Daoy (cell line): ENCODE measurements at places on chromosomes 3 and 15.

DNA sequence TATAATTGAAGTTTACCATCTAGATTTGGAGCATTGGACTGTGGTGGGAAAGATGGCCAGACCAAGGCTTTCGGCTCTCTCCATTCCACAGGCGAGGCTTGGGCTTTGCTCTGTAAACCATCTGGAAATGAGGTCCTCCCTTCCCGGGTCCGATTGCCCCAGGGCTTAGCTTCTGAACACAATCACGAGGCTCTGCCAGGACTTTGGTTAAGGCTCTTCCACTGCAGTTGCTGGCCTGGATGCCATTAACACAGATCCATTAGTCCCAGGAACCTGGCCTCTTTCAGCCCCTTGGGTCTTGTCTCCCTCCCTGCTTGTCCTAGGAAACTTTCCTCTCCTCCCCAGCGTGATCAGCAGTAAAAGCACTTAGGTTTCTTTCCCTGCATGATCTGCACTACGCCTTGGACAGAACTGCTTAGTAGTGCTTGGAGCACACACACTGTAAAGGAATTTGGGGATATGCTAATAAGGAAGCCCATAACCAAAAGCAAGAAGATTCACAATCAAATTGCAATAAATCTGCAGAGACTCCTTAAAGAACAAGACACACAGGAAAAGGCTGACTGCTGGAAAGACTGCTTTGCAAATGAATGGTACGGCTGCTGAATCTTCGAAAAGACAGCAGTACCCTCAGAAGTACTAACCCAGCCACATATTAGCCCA lies 154.3 kb downstream of the ECT2 start:
- no peak for DNase-seq

DNA sequence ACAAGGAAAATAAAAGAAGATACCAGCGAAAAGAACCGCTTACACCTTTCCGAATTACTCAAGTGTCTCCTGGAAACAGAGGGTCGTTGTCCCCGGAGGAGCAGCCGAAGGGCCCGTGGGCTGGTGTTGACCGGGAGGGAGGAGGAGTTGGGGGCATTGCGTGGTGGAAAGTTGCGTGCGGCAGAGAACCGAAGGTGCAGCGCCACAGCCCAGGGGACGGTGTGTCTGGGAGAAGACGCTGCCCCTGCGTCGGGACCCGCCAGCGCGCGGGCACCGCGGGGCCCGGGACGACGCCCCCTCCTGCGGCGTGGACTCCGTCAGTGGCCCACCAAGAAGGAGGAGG lies 325 bp downstream of the ALCAM start:
- DNase-seq: peak; percentile 37

GRCh38 chr15:69536726-69537512 lies 84.3 kb downstream of the RPLP1 start:
- no peak for DNase-seq

DNA sequence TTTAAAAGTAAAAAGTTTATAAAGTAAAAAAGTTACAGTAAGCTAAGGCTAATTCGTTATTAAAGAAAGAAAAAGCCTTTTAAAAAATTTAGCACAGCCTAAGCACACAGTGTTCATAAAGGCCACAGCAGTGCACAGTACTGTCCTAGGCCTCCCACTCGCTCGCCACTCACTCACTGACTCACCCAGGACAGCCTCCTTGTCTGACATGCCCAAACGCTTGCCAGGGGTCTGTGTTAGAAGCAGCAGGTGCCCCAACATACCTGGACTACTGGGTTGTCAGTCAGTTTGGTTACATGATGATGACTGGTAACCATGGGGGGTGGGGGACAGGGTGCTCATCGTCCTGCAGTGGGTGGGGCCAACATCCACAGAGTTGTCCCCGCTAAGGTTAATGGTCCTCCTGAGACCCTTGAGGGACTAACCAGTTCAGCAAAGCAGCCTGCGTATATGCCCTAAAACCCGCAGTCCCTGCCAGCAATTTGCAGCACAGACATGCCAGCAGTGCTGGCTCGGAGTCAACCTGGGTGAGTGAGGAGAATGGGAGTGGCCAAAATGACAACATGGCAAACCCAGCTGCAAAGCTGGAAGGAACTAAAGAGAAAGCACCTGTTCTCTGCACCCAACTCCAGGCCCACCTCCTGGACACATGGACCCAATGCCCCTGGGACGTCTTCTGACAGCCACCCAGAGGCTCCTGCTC lies 49.2 kb downstream of the CYFIP1 start:
- no peak for DNase-seq

- peak; percentile 15 for DNase-seq
Measured at GRCh38 chr3:86958534-86958933, 32.4 kb downstream of the VGLL3 start.

DNA sequence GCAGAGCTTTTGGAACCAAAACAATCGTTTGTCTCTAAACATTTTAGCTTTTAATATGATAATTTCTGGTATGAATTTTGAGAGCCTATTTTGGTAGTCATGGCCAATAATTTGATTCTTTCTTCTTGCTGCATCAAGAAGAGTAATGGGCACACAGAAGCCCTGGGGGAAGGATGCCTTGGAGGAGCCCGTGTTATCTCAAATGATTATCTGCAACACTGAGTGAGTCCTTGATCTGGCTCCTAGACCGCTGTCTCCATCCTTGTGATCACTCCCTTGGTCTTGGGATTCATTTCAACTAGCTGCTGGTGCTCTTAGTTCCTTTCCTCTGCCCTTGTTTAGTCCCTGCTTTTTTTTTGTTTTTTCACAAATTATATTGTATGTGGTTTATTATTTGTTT lies 77.9 kb upstream of the CCNL1 start:
- DNase-seq: no peak

GRCh38 chr15:58588096-58588495 lies 156.3 kb downstream of the LIPC start:
- no peak for DNase-seq

GRCh38 chr3:64505419-64505818 lies 182.4 kb downstream of the ADAMTS9 start:
- peak; percentile 18 for DNase-seq

DNA sequence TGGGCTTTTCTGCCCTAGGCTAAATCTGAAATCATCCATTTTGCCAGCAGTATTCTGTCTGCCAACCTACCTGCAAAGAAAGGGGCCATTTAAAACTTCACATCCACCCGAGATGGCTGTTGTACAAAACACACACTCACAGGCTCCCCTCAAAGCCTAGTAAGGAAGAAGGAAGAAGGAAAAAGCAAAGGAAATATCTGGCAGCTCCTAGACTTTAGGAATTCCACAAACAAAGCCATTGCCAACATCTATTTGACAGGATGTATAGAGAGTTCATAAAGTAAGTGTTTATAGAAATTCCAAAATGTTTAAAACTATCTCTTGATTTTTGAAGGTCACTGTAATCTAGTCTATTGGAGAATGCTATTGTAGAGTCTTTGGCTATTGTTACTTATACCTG lies 91.9 kb upstream of the THBS1 start:
- DNase-seq: no peak

DNA sequence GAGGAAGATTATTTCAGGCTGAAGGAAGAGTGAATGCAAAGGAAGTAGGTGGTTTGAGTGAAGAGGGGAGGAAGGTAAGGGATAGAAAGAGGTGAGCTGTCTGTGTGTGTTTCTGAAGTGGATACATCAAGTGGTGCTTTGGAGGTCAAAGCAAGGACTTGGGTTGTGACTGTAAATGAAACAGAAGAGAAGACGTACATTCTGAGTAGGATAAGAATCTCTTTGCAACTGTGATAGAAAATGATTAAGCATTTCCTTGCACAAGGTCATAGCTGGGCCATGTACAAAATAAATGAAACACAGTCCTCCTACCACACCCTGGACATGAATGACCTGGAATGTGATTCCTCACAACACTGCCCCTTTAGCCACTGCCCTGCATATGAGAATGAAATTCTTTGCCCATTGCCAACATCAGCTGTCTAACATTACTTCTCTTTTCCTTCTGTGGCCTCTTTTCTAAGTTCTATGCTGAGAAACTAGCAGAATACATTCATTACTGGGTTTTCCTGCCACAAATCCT lies 28.3 kb upstream of the MINDY4B start:
- DNase-seq: no peak

DNA sequence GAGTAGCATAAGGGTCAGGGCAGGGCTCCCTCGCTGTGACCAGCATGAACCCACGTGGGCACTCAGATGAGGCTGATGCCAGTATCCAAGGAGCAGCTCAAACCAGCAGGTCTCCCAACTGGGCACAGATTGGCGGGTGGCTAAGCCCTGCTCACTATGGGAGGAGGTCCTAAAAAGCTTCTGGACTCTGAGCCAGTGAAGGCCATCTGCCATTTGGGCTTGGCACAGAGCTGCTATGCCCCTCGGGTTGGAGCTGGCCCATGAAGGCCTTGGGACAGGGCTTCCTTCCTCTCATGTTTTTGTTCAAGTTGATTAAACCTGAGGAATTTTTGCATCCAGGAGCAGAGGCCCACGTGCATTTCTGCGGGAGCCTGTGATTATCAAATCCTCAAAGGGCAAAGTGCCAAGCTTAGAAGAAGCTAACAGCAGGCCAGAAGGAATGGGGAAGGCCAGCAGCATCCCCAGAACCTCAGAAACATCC lies 4.3 kb upstream of the STRA6 start:
- DNase-seq: peak; percentile 62

DNA sequence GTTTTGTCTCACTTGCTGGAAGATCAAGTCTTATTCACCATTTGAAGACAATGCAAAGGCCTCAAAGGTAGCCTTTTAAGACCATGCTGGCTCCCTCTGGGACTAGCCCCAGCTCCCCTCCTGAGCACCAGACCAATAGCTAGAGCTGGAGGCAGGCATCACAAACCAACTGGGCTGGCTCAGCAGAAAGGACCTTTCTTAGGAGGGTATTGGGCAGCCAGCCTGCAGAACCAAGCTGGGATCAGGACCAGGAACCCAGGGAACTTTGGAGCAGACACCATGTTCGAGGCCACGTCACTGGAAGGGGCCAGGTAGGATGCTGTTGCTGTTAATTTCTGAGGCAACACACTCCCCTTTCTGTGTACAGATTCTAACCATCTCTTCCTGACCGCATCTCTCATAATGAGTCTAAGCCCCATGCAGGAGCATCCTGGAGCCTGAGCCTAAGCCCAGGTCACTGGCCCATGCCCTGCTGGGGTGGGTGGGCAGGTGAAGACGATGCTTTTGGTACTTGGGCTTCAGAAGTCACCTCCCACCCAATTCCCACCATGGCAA lies 81.4 kb upstream of the KLF13 start:
- DNase-seq: no peak

DNA sequence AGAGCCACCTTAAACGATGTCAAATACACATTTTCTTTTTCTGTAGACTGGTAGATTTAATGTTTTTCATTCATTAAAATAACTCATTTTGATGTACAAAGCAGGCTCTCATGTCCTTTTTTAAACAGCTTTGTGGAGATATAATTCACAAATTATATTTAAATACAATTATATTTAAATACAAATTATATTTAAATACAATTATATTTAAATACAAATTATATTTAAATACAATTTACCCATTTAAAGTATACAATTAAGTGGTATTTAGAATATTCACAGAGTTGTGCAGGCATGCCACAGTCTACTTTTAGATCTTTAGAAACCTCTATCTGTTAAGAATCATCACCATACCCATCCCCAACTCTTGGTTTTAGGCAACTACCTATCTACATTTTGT lies 36.4 kb upstream of the GASK1A start:
- DNase-seq: no peak

DNA sequence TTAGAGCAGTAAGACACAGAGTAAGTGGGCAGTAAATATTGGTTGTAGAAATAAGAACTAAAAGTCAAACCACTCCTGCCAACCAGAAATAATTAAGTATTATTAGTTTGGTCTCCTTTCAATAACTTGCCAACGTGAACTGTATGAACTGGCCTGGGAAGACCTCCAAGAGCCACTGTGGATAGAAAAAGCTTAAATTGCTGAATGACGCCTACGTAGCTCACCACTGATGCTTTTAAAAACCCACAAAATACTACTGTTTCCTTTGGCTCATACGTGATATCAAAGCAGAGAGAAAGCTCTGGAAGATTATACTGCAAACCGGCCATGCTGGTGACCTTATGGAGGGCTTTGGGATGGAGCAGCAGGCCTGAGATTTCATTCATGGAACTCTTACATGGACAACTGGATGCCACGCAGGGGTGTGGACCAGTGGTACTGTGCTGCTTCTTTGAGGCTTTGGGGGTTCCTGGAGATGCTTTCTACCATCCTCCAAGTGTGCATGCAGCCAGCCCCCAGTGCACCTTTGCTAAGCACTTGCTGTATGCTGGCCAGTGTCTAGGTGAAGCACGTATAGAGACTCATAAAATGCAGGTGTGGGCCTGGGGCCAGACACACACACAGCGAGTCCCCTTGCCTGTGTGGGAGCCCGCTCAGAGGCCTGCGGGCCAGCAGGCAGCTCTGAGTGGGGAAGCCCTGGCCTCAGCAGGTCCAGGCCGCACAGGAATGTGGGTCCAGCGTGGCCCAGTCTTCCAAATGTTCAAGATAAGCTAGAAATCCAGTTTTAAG lies 66.8 kb downstream of the ABTB1 start:
- peak; percentile 51 for DNase-seq

DNA sequence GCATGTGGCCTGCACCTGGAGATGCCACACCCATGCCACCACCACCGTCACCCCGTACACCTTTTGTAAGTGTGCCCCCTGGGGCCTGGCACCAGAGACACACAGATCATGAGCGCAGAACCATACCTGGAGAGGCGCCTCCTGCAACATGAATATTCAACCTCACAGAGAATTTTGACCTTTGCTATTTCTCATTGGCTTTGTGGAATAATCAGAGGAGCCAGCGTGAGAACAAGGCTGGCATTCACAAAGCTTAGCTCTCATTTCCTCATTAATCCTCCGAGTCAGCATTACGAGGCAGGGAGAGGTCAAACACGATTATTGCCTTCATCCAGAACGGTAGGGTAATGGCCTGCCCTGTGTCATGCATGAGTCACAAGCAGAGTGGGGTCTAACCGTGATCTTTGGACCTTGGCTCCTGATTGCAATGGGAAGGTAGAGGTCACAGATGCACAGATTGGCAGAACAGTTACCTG lies 73.0 kb upstream of the POMGNT2 start:
- peak; percentile 80 for DNase-seq

DNA sequence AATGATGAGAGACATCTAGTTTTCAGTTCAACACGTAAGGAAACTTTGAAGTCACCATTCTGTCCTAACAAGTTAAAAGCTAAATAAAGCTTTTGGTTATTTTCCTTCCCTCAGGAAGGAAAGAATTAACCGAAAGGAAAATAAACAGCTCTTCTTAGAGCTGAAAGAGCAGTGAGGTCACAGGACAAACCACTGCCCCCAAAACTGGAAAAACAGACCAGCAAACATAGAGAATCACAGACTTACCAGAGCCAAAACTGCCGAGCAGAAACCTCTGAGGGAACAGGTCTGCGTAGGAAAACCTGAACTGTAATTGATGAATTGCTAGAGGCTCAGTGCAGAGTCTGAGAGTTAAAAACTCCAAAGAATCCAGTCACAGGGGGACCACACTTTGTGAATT lies 14.7 kb downstream of the USP50 start:
- DNase-seq: no peak

DNA sequence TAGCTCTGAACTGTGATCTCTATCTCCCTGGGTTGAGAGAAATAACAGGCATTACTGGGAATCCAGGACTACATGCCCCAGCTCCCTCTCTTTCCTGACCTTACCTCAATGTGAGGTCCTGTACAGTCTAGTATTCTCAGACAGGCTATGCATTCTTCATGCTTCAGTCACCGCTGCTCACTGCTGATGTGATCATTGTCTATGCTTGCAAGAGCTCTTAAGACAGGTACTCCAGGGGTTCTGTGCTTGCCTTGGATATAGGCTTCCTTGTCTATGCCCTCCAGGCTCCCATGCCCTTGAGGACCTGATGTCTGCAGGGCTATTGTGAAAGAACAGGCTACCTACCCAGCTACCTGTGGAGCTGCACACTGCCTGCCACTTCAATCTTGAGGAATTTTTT lies 183.6 kb downstream of the MBNL1 start:
- no peak for DNase-seq

- peak; percentile 90 for DNase-seq
Measured at GRCh38 chr15:63502843-63503738, 1.3 kb upstream of the USP3 start.
